ENCODE measurements at places on chromosomes 5 and 9. TPM values are rescaled to one million over a fixed set of nuclear protein-coding genes. Genes with fewer than 3 reads are reported as not detected.

GRCh38 chr9:14438232-14439021 lies 124.5 kb upstream of the NFIB start:
- DNase-seq, result no peak

Gene BAAT
- 0.07 TPM for total RNA-seq

Gene PCDHB16
- total RNA-seq, result 24.6 TPM

DNA sequence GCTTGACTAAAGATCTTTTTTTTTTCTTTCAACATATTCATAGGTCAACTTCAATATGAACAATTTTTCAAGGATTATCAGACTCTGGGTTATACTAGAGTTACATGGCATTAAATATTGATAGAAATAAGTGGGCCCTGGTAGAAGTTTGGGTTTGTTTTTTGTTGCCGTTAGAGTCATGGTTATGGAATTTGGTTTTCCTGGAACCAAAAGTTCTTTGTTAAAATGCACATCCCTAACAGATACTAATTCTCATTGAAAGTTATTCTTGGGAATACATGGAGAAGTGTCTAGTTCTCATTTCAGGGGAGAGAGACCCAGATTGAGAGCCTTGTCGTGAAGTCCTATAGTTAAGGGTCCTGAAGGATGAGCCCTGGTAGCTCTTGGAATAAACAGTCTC lies 124.9 kb downstream of the FGF1 start:
- no peak for DNase-seq

GRCh38 chr5:90871391-90871991 lies 312.9 kb downstream of the ADGRV1 start:
- no peak for DNase-seq

- no peak for DNase-seq
These were observed 33.8 kb upstream of the OTULIN start for GRCh38 chr5:14630671-14631070.

DNA sequence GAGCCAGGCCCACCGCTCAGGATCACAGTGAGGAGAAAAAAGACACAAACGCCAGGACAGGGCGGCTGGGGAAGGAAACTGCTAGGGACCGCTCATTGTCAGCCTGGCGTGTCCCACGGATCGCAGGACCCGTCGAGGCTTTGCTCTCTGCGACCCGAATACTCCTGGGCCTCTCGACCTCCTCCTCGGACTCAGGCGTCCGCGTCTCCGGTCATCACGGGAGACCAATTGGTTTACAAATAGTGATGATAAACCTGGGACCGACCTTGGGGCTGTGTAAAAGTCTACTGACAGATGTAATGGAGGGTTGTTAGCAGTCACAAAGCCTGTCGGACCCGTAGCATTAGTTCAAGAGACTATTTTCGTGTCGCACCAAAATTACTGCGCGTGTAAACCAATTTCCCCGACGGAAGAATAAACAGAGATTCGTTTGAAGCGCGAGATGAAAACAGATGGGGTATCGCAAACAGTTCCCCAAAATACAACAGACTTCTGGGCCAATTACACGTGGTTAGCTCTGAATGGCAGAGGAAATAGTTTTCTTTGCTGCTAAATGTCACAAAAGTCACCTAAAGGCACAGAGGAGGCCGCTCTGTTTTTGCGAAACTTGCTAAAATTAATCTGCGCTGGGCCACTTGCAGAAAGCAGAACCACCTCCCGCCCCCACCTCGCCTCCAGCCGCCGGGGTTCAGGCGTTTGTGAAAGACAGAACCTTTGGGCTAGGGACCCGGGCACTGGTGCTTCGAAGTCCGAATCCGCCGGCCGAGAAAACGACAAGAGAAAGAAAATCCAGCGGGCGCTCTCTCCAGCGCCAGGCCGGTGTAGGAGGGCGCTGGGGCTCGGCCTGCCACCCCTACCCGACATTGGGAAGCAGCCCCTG lies 67.6 kb downstream of the FOXD1 start:
- DNase-seq, result no peak

DNA sequence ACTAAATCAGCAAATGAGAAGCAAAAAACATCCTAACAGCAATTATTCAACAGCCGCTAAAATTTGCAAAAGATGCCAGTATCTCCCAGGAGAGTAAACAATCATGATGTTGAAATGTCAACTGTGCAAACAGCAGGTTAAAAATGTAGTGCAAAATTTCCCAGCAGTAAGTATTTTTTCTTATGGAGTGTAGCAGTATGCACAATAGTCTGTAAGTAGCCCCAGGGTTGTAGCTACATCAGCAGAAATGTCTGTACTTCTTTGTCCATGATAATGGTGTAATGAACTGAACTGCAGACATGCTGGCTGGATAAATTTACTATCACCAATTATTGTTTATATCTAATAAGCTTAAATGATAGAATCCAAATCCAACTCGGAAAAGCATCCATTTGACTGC lies 31.4 kb downstream of the GRIN3A start:
- no peak for DNase-seq

DNA sequence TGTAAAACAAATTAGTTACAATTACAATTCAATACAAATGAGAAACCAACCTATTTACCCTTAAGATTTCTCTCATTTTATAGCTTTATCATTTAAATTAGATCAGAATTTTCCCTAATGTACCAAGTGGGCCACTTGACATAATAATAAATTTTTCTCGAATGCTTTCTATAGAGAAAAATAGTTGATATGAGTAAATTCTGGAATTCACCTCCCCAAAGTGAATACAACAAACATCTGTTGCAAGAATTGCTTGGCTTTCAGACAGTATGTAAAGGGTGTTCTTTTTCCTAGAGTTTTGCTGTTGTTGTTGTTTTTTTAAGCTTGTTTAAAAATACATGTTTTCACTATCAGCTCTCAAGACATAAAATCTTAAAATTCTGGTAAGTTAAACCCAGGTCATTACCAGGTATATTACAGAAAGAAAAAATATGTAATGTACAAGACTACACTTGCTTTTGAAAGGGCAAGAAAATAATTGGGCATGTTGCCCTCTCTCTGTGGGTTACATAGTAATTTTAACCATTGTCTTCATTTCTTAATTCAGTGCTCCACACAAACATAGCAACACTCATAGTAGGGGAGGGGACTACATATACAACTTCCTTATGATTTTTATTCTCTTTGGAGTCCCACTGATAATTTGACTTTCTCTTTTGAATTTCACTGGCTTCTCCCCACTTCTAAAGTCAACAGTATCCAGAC lies 200.6 kb downstream of the ARL15 start:
- DNase-seq, result no peak

GRCh38 chr5:80867233-80867632 lies 92.9 kb upstream of the RASGRF2 start:
- DNase-seq, result no peak

Gene KIAA0825
- total RNA-seq, result 5.6 TPM

DNA sequence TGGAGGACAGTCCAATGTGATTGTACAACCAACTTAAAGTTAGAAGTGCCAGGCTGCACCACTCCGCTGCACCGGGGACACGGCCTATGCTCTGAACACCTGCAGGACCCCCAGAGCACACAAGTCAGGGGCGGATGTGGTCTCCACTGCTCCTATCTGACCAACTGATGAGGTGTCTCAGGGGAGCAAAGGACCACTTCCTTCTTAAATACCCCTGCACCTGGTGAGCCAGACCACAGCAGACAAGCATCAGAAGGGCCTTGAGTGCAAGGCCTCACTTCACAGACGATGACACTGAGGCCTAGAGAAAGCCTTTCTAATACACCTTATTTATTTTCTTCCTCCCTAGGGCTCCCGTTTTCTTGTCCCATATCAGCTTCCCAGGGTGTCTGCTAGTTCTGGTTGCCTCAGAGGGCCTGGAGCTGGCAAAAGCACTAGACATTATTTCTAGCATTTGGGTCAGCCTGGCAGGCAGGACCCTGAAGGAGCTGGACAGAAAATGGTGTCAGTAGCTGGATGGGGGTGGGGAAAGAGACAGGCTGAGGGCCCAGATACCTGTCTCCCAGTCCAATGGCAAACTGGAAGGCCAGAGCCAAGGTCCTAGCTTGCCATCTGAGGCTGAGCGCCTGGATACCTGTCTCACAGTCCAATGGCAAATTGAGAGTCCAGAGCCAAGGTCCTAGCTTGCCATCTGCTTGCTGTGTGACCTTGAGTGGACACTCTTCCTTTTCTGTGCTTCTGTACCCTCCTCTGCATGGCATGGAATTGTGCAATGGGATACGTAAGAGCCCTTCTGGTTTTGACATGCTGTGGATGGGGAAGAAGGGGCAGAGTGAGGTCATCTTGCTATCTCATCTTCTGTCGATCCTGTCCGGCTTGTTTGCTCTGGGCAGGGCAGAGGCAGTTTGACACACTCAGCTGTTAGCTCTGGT lies 9.0 kb downstream of the CCDC69 start:
- no peak for DNase-seq

GRCh38 chr5:142876817-142877216 lies 106.6 kb downstream of the ARHGAP26 start:
- DNase-seq, result no peak

Gene SPIN1
- total RNA-seq, result 194 TPM

Gene AIF1L
- total RNA-seq, result 20.0 TPM

DNA sequence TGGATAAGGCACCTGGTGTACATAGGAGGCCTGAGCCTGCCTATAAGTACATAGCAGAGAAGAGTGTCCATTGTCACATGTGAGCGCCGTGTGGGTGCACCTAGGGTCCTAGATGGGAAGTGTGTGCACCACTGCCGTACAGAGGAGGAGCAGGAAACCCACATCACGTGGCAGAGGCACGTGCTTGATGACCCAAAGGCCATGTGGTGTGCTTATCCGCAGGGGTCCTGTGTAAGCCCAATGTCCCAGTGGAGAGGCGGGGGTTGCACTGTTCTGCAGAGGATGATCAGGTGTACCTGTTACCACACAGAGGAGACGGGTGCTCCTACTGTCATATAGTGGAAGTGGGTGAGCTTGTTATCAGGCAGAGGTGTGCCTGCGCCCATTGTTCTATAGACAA lies 354.1 kb upstream of the IRX2 start:
- DNase-seq, result no peak

DNA sequence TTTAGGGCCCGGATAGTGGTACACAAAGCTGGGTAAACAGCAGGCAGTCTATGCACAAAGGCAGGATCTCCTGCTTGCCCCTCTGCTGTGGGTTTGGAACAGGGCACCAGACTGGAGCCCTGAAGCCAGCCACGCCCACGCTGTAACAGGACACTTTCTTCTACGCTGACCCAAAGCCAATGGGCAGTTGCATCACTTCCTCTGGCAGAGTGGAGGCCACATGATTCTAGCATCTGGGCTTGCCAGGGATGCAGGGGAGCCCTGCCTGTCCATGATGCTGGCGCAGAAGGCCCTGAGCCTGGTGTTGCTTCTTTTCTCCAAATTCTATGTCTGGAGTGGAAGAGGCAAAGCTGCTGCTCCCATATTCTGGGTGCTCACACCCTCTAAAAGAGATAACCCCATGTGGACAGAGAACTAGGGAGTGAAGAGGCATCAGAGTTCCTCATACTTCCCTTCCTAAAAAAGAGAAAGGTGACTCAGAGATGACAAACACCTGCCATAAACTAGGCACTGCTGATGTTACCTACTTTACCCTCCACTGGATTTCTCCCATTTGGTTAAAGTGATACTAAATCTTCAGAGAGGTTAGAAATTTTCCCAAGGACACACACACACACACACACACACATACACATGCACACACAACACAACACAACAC lies 260.3 kb upstream of the KLF4 start:
- DNase-seq, result no peak
